ENCODE measurements at places on chromosomes 5 and 9.

DNA sequence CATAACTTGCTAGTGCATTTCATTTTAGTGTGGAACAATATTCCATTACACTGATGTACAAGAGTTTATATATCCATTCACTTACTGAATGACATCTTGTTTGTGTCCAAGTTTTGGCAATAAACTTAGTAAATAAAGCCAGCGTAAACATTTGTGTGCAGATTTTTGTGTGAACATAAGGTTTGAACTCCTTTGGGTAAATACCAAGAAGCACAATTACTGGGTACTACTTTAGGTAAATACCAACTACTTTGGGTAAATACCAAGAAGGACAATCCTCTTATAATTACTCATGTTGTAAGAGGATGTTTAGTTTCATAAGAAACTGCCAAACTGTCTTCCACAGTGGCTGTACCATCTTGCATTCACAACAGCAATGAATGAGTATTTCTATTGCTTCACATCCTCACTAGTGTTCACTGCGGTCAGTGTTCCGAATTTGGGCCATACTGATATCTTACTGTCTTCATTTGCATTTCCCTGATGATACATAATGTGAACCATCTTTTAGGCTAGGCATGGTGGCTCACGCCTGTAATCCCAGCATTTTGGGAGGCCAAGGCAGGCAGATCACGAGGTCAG, 2.3 kb upstream of the SYK start:
- DNase-seq = peak; percentile 94

GRCh38 chr5:88678770-88679381, 204.1 kb downstream of the MEF2C start:
- DNase-seq = no peak

GRCh38 chr5:124257048-124257447, 489.4 kb downstream of the ZNF608 start:
- no peak for DNase-seq

- no peak for DNase-seq
Observed at GRCh38 chr5:16736158-16736995, 119.6 kb upstream of the RETREG1 start.

GRCh38 chr5:61048534-61048933, 103.5 kb downstream of the NDUFAF2 start:
- DNase-seq = no peak

- no peak for DNase-seq
Observed at GRCh38 chr9:87883990-87884389, 1.3 kb downstream of the SPATA31E1 start.

GRCh38 chr5:35417040-35417439, 186.8 kb upstream of the PRLR start:
- no peak for DNase-seq

DNA sequence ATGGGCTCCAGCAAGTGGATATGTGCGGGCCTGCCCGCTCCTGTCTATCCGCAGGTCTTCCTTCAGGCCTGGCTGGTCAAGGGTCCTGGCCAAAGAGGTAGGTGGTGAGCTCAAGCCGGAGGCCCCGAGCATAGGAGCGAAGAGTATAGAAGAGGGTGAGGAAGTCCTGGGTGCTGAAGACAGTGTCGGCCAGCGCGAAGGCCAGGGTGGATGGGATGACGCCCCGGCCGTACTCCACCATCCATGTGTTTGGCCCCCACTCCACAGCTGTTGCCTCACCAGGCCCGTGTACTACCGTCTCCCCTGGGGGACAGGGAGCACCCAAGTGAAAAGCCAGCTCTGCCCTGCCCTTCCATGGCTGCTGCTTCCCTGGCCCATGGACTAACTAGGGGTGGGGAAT, 2.0 kb downstream of the SIGMAR1 start:
- no peak for DNase-seq

- no peak for DNase-seq
Observed at GRCh38 chr5:16615741-16616535, 859 bp downstream of the RETREG1 start.

DNA sequence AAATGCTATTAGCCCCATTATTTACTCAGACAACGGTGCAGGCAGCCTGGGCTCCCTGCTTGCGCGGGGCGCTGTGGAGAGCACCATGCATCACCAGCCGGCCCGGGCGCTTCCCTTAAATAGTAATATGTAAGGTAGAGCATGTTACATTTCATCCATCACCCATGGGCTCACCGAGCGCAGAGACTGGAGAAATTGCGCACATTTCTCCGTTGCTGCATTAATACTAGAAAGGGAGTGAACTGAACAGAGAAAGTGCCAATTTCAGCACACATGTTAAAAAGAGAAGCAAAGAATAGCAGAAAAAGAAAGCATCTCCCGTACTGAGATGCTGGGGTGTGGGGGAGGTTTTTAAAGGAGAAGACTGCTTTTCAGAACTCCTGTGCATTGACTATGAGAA, 400.3 kb downstream of the ZSWIM6 start:
- no peak for DNase-seq

GRCh38 chr5:171661143-171661542, 124.5 kb upstream of the SMIM23 start:
- no peak for DNase-seq

DNA sequence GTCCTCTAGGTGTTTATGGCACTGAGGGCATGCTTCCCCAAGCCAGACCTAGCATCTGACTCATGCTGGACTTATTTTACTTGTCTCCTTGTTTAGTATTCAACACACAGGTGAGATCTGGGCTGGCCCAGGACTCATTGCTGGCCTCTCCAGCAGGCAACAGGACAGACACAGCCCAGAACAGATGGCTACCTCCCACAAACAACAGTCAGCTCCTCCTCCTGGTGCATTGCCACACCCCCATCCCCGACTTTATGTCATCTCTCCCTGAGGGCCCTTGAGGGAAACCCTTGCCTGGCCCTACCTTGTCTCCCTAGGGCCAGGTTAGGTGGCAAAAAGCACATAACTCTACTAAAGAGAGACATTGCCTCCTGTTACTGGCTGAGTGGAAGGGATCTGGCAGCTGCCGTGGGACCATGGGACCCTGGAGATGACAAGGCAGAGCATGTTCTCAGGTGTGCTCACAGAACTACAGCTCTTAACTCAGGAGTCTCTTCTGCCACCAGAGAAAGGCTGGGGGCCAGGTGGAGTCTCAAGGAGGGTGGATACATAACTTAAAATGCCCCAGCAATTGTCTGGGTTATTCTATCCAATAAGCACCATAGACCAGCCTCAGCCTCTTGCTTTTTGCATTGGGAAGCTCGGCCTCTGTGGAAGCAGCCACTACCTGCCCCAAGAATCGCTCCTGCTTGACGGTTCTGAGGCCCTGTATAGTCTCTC, 2.3 kb downstream of the ACSL6 start:
- DNase-seq = no peak

All from CD14-positive monocyte (primary cell).